Fibroblast of lung (primary cell): ENCODE measurements at places on chromosomes 4 and X. TPM values are rescaled to one million over a fixed set of nuclear protein-coding genes. Genes with fewer than 3 reads are reported as not detected.

GRCh38 chr4:7959078-7959477 lies 19.4 kb upstream of the AFAP1 start:
- H3K4me3 ChIP-seq, result no peak overlapping the region
- no peak overlapping the region for H3K27ac ChIP-seq
- no peaks in the 10 kb centered on the region for H3K36me3 ChIP-seq
- peaks cover 19% of the 10 kb centered on the region for H3K4me1 ChIP-seq

The HSFX2 gene
- 0.26 and 0.50 TPM in 2 replicates for total RNA-seq

DNA sequence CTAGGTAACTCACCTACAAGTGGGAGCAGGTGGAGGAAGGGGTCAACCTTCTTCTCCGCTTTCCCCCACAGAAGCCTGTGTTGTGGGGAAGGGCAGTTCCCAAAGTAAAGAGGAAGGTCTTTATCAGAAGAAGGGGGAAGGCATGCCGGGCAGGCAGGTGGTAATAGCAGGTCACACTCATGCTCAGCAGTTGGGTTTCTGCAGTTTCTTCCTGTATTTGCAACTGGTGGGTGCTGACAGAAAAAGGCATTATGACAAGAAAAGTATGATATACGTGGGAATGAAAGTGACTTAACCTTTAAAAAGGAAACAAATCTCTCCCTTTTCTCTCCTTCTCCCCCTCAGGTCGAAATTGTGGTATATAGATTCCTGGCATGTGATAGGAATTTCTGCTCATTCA lies 3.7 kb downstream of the MTMR1 start:
- H3K4me3 ChIP-seq, result no peak overlapping the region
- peaks cover 3% of the 10 kb centered on the region for H3K4me1 ChIP-seq
- no peak overlapping the region for H3K27ac ChIP-seq

DNA sequence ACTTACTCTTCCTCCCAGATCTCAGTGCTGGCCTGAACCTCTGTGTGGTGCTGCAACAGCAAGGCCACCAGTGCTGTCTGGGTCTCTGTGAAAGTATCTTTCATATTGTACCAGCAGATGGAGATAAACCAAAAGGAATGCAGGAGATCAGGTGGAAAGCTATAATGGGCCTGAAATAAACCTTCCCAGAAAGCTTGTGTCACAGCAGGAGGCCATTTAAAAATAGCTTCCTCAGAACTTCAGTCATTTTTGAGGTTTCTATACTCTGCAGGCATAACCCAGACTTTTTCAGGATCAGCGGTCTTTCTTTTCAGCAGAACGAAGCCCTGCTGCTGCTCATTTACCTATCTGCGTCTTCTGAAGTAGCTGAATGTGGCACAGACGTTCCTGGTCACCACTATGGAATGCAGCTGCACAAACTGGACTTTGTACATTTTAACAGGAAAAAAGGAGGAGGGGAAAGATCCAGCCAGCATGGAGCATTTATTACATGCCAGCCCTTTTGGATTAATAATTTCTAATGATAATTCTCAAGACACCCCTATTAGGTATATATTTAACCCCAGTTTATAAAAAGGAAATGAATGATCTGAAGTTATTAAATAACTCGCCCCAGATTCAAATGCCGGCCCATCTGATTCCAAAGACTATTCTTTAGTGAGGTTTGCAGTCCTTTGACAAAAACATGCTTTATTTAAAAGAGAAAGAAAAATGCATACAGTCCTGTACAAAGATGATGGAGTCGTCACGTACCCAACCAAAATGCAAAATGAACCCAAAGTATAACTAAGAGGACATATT lies 119.7 kb downstream of the NFKB1 start:
- DNase-seq, result peak; percentile 88
- H3K4me3 ChIP-seq, result no peak overlapping the region
- H3K27me3 ChIP-seq, result no peaks in the 10 kb centered on the region
- peaks cover 1% of the 10 kb centered on the region for H3K36me3 ChIP-seq

GRCh38 chrX:69309074-69309792 lies 144.0 kb upstream of the PJA1 start:
- no peak overlapping the region for H3K4me3 ChIP-seq
- DNase-seq, result no peak
- no peaks in the 10 kb centered on the region for H3K27me3 ChIP-seq
- H3K4me1 ChIP-seq, result no peaks in the 10 kb centered on the region

GRCh38 chr4:40563401-40563800 lies 66.3 kb downstream of the RBM47 start:
- H3K4me3 ChIP-seq, result no peak overlapping the region
- no peaks in the 10 kb centered on the region for H3K36me3 ChIP-seq
- H3K4me1 ChIP-seq, result no peaks in the 10 kb centered on the region
